ENCODE measurements at places on chromosomes 6 and 20. TPM values are rescaled to one million over a fixed set of nuclear protein-coding genes. Genes with fewer than 3 reads are reported as not detected.

- no peak overlapping the region for H3K27ac ChIP-seq
- no peak overlapping the region for H3K4me3 ChIP-seq
- no peaks in the 10 kb centered on the region for H3K27me3 ChIP-seq
These were observed 758.0 kb upstream of the CHD6 start for GRCh38 chr20:42376131-42376530.

The PXDC1 gene
- 1.5 TPM for total RNA-seq

DNA sequence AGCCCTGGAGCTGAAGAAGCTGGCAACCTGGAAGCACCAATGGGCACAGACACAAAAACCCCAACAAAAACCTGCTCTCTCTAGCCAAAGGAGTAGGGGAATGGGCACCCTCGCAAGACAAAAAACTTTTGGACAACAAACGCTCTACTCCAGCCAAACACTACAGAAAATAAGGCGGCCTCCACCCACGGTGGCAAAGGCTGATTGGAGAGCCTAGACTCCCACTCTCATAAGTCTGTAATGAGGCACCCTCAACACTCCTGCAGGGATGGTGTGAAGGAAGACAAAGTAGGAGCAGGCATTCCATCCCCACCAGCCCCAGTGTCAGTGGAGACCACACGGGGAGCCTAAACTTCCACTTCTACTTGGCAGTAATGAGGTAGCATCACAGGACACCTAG is 8.8 kb downstream of the TTI1 start:
- no peak overlapping the region for H3K27ac ChIP-seq
- H3K4me3 ChIP-seq = no peak overlapping the region
- no peak for DNase-seq

DNA sequence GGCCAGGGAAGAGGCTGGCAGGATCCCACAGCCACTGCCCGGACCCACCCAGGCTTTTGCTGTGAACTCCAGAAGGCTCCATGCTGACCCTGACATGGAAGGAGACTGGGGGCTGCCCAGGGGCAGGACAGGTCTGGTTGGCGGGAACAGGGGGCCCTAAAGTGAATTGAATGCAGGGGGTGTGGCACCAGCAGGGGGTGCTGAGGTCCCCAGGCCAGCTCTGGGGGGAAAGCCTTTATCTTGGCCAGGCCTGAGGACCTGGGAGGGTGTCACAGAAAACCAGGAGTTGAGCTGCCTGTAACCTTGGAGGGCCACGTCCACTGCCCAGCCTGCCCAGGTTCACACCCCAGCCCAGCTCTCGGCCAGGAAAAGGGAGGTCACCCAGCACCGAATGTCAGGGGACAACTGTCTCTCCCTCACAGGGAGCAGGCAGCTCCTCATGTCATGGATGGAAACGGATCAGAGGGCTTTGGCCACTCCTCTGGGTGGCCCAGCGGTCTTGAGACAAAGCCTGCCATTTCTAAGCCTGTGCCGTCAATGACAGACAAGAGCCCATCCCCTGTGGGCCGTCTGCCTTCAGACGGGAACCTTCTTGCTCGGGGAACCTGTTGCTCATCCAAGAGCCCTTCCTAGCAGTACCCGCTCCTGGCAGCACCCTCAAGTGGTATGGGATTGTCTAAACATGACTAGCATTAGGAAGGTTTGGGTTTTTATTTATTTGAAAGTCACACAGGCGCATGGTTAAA is 2.9 kb upstream of the YTHDF1 start:
- H3K27me3 ChIP-seq = peaks cover 7% of the 10 kb centered on the region
- no peak for DNase-seq
- peaks cover 12% of the 10 kb centered on the region for H3K4me1 ChIP-seq

GRCh38 chr6:129104131-129104530 is 221.2 kb downstream of the LAMA2 start:
- DNase-seq = no peak
- H3K4me3 ChIP-seq = no peak overlapping the region
- H3K4me1 ChIP-seq = peaks cover 9% of the 10 kb centered on the region
- H3K27me3 ChIP-seq = no peaks in the 10 kb centered on the region
- H3K36me3 ChIP-seq = no peaks in the 10 kb centered on the region

DNA sequence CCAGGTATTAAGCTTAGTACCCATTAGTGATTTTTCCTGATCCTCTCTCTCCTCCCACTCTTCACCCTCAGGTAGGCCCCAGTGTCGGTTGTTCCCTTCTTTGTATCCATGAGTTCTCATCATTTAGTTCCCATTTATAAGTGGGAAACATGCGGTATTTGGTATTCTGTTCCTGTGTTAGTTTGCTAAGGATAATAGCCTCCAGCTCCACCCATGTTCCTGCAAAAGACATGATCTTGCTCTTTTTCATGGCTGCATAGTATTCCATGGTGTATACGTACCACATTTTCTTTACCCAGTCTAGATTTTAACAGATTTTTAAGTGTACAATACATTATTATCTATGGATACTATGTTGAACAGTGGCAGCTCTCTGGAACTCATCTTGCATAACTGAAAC is 44.4 kb downstream of the CYP24A1 start:
- no peaks in the 10 kb centered on the region for H3K36me3 ChIP-seq
- no peaks in the 10 kb centered on the region for H3K27me3 ChIP-seq
- H3K27ac ChIP-seq = no peak overlapping the region
- peaks cover 18% of the 10 kb centered on the region for H3K4me1 ChIP-seq
- no peak overlapping the region for H3K4me3 ChIP-seq

GRCh38 chr20:32911355-32911754 is 52.6 kb downstream of the EFCAB8 start:
- H3K27ac ChIP-seq = no peak overlapping the region
- DNase-seq = no peak
- H3K36me3 ChIP-seq = no peaks in the 10 kb centered on the region
- no peak overlapping the region for H3K4me3 ChIP-seq
- no peaks in the 10 kb centered on the region for H3K27me3 ChIP-seq
- no peaks in the 10 kb centered on the region for H3K4me1 ChIP-seq

- no peak for DNase-seq
- no peaks in the 10 kb centered on the region for H3K4me1 ChIP-seq
- no peak overlapping the region for H3K4me3 ChIP-seq
- no peak overlapping the region for H3K27ac ChIP-seq
- H3K27me3 ChIP-seq = no peaks in the 10 kb centered on the region
These were observed 58.9 kb downstream of the ID4 start for GRCh38 chr6:19895866-19896692.

- no peaks in the 10 kb centered on the region for H3K36me3 ChIP-seq
- no peaks in the 10 kb centered on the region for H3K27me3 ChIP-seq
- no peak overlapping the region for H3K4me3 ChIP-seq
These were observed 560.1 kb downstream of the UTRN start for GRCh38 chr6:144845186-144845585.

- H3K4me3 ChIP-seq = no peak overlapping the region
- DNase-seq = no peak
- no peaks in the 10 kb centered on the region for H3K4me1 ChIP-seq
- H3K36me3 ChIP-seq = no peaks in the 10 kb centered on the region
These were observed 453.1 kb upstream of the SLC35B3 start for GRCh38 chr6:8888468-8888867.

- no peaks in the 10 kb centered on the region for H3K27me3 ChIP-seq
- no peak overlapping the region for H3K4me3 ChIP-seq
- H3K4me1 ChIP-seq = no peaks in the 10 kb centered on the region
- no peaks in the 10 kb centered on the region for H3K36me3 ChIP-seq
- no peak for DNase-seq
- no peak overlapping the region for H3K27ac ChIP-seq
These were observed 325.5 kb upstream of the CITED2 start for GRCh38 chr6:139699911-139700310.

The DCBLD1 gene
- total RNA-seq = 7.5 TPM

The EFCAB8 gene
- not detected for total RNA-seq

The RMND1 gene
- total RNA-seq = 44.0 TPM

GRCh38 chr6:6966569-6966968 is 141.2 kb upstream of the RREB1 start:
- H3K27me3 ChIP-seq = no peaks in the 10 kb centered on the region
- H3K36me3 ChIP-seq = no peaks in the 10 kb centered on the region
- DNase-seq = no peak
- H3K4me1 ChIP-seq = no peaks in the 10 kb centered on the region
- no peak overlapping the region for H3K4me3 ChIP-seq
- H3K27ac ChIP-seq = no peak overlapping the region

DNA sequence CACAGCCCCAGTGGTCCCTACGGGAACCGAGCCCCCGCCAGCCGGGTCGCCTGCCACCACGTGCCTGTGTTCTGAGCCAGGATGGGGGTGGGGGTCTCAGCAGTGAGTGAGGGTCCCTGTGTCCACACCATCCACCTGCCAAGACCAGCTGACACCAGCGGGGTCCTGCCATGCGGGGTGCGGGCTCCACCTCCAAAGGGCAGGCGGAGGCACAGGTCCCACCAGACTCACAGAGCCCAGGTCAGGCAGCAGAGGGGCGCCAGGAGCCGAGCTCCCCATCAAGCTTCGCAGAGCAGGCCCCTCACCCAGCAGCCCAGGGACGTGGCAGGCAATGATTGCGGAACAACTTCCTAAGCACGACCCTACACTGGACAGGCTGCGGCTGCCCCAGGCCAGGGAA is 50.5 kb downstream of the KCNQ2 start:
- no peak overlapping the region for H3K27ac ChIP-seq
- H3K27me3 ChIP-seq = no peaks in the 10 kb centered on the region
- no peak overlapping the region for H3K4me3 ChIP-seq
- DNase-seq = no peak
- H3K4me1 ChIP-seq = peaks cover 5% of the 10 kb centered on the region

The TRIM31 gene
- not detected for total RNA-seq

The TAAR6 gene
- total RNA-seq = not detected

The TAB2 gene
- total RNA-seq = 70.9 TPM

The KIAA0408 gene
- 9.7 TPM for total RNA-seq

The GTSF1L gene
- total RNA-seq = not detected

The HLA-DQB1 gene
- 6.6 TPM for total RNA-seq

DNA sequence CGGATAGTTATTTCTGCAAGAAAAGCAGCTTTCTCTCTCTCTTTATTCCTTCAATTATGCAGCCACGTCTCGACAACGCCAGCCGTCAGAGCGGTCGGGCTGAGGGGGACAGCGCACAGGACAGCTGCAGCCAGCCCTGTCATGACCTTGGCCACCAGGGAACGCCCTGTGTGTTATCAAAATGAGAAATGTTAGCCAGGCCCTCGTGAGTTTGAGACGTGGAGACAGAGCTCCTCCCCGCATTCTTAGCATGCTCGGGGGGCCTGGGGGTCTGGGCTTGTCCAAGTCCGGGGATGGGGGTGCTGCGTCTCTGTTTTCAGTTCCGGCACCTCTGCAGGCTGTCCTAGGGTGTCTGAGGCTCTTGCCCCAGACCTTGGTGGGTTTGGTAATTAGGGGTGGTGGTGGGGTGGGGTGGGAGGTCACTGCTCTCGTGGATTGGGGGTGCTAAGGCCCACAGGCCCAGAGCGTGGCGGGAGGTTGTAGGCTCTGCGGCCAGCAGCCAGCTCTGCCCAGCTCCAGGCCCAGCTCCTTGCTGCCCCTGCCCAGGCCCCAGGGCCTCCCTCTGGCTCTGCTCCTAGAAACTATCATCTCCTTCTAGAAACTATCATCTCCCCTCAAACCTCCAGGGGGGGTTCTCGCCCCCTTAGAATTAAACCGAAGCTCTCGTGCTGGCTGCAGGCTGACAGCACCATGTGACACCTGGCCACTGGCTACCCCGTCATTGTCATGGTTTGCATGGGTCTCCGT is 54.3 kb upstream of the GATA5 start:
- H3K36me3 ChIP-seq = no peaks in the 10 kb centered on the region
- no peak overlapping the region for H3K27ac ChIP-seq
- H3K27me3 ChIP-seq = no peaks in the 10 kb centered on the region
- no peak for DNase-seq
- H3K4me1 ChIP-seq = peaks cover 1% of the 10 kb centered on the region

The HDGFL1 gene
- not detected for total RNA-seq

The RPRD1B gene
- 21.6 TPM for total RNA-seq

GRCh38 chr6:14681699-14682487 is 564.0 kb upstream of the JARID2 start:
- DNase-seq = no peak
- peaks cover 21% of the 10 kb centered on the region for H3K4me1 ChIP-seq
- H3K27me3 ChIP-seq = no peaks in the 10 kb centered on the region
- H3K4me3 ChIP-seq = no peak overlapping the region
- no peaks in the 10 kb centered on the region for H3K36me3 ChIP-seq
- no peak overlapping the region for H3K27ac ChIP-seq

The RNF182 gene
- 15.3 TPM for total RNA-seq

The APOBEC2 gene
- total RNA-seq = not detected

The ID4 gene
- total RNA-seq = 29.2 TPM

The CRISP2 gene
- not detected for total RNA-seq

GRCh38 chr20:58268936-58269619 is 40.4 kb upstream of the RAB22A start:
- no peaks in the 10 kb centered on the region for H3K4me1 ChIP-seq
- H3K27me3 ChIP-seq = no peaks in the 10 kb centered on the region
- no peak for DNase-seq
- H3K27ac ChIP-seq = no peak overlapping the region

- no peaks in the 10 kb centered on the region for H3K36me3 ChIP-seq
- no peaks in the 10 kb centered on the region for H3K27me3 ChIP-seq
- peaks cover 16% of the 10 kb centered on the region for H3K4me1 ChIP-seq
- no peak for DNase-seq
These were observed 18.5 kb downstream of the PSMG4 start for GRCh38 chr6:3277251-3277650.

The TMEM217 gene
- total RNA-seq = 0.09 TPM

- no peaks in the 10 kb centered on the region for H3K36me3 ChIP-seq
- peaks cover 3% of the 10 kb centered on the region for H3K4me1 ChIP-seq
- H3K27ac ChIP-seq = no peak overlapping the region
- H3K27me3 ChIP-seq = no peaks in the 10 kb centered on the region
These were observed 13.3 kb upstream of the MAP7 start for GRCh38 chr6:136563386-136564152.

GRCh38 chr6:44554861-44555260 is 167.4 kb downstream of the CDC5L start:
- no peaks in the 10 kb centered on the region for H3K27me3 ChIP-seq
- H3K4me1 ChIP-seq = no peaks in the 10 kb centered on the region
- H3K4me3 ChIP-seq = no peak overlapping the region
- DNase-seq = no peak
- H3K36me3 ChIP-seq = no peaks in the 10 kb centered on the region

DNA sequence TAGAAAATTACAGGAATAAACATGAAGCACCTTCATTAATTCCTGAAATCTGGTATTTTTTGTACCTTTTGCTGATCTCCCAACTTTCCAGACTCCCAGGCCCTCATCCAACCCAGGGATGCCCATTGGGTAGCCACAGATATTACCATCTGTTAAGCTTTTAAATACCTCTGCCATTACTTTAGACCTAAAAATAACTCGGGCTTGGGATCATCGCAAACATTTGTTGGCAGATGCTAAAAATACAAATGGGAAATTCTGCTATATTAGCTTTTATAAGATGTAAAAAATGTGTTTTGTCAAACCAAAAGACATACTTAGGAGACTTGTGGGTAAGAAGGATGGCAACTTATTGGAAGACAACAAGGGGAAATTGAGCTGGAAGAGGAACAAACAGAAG is 376.1 kb downstream of the CENPW start:
- no peaks in the 10 kb centered on the region for H3K27me3 ChIP-seq
- DNase-seq = no peak
- no peaks in the 10 kb centered on the region for H3K36me3 ChIP-seq
- H3K4me3 ChIP-seq = no peak overlapping the region
- H3K27ac ChIP-seq = no peak overlapping the region

The SPEF1 gene
- total RNA-seq = 0.34 TPM

GRCh38 chr6:117483645-117484016 is 1.2 kb downstream of the DCBLD1 start:
- H3K4me3 ChIP-seq = peak overlapping the region; percentile 70
- no peak for DNase-seq

The RCAN2 gene
- total RNA-seq = 6.7 TPM

GRCh38 chr6:25237579-25237978 is 41.6 kb upstream of the CARMIL1 start:
- no peak overlapping the region for H3K27ac ChIP-seq
- H3K27me3 ChIP-seq = no peaks in the 10 kb centered on the region
- DNase-seq = no peak
- H3K36me3 ChIP-seq = no peaks in the 10 kb centered on the region
- H3K4me1 ChIP-seq = no peaks in the 10 kb centered on the region
- no peak overlapping the region for H3K4me3 ChIP-seq

The OR2B6 gene
- total RNA-seq = not detected
